Suprapubic skin (tissue), 4 donors: ENCODE measurements at places on chromosomes 2 and 18.
A peak's percentile ranks its signal among the peaks of the same experiment; 100 is the strongest.

DNA sequence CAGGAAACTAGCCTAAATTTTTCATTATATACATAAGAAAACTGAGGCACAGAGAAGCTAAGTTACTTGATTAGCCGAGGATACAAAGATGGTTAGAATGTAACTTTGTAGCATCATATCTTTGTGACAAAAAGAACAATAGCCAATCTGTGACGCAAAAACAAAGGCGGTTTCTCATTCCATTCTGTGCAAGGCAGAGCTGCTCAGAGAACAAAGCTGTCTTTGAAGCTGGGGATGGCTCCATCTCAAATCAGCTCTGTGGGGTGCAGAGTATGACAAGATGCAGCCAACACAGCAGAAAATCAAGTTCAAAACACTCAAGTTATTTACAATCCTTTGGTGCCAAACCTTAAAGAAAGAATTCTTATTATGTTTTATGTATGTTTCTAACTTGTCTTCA lies 81.9 kb upstream of the VWC2L start:
- H3K4me1 ChIP-seq, result no peaks in the 10 kb centered on the region
- H3K27me3 ChIP-seq, result no peaks in the 10 kb centered on the region
- no peak overlapping the region for H3K4me3 ChIP-seq
- no peak for DNase-seq
- no peaks in the 10 kb centered on the region for H3K36me3 ChIP-seq
- no peak overlapping the region for H3K27ac ChIP-seq

DNA sequence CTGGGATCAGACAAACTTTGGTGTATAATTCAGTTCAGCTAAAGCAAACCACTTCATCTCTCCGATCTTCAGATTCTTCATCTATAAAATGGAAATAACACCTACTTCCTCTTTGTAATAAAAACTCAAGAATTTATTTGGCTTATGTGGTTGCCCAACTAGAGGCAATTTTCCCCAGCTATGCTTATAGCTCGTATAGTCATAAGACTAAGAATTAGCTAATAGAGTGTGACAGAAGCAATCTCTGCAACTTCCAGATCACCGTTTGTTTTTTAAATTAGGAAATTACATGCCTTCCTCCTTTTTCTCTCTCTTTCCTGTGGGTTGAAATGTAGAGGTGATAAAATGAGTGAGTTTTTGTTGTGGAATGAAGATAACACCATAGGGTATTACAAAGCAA lies 35.3 kb upstream of the KCNF1 start:
- no peaks in the 10 kb centered on the region for H3K36me3 ChIP-seq
- H3K27me3 ChIP-seq, result peaks cover 6% of the 10 kb centered on the region
- H3K4me3 ChIP-seq, result no peak overlapping the region
- no peak for DNase-seq
- no peak overlapping the region for H3K27ac ChIP-seq

- H3K27me3 ChIP-seq, result peaks cover 92% of the 10 kb centered on the region
- H3K4me1 ChIP-seq, result peaks cover 44% of the 10 kb centered on the region
- no peak for DNase-seq
- peak overlapping the region; percentile 53 for H3K4me3 ChIP-seq
- no peaks in the 10 kb centered on the region for H3K36me3 ChIP-seq
- peak overlapping the region; percentile 12 for H3K27ac ChIP-seq
These were observed 197 bp downstream of the GDF7 start for GRCh38 chr2:20667151-20667530.

GRCh38 chr2:46116553-46116991 lies 180.6 kb upstream of the EPAS1 start:
- no peaks in the 10 kb centered on the region for H3K36me3 ChIP-seq
- no peaks in the 10 kb centered on the region for H3K27me3 ChIP-seq
- peaks cover 30% of the 10 kb centered on the region for H3K4me1 ChIP-seq

- no peak overlapping the region for H3K4me3 ChIP-seq
- H3K36me3 ChIP-seq, result no peaks in the 10 kb centered on the region
- peaks cover 6% of the 10 kb centered on the region for H3K27me3 ChIP-seq
These were observed 24.3 kb downstream of the ADD2 start for GRCh38 chr2:70743677-70744076.

DNA sequence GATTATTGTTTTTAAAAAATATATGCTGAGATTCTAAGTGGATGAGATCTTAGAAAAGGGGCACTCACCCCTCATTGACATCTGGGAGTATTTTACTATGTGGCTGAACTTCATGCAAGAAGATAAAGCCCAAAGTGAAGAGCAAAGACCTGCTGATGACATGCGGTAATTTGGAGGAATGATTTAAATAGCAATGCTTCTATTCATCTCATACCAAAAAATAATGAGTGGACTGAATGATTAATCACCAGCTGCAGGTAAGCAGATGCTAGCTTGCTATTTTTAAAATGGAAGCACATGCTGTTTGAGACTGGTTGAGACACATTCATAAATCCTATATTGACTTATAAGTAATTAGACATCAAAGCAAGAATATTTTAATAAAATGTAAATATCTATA lies 12.7 kb upstream of the CDK15 start:
- H3K27ac ChIP-seq, result no peak overlapping the region
- no peak for DNase-seq
- H3K4me3 ChIP-seq, result no peak overlapping the region
- no peaks in the 10 kb centered on the region for H3K4me1 ChIP-seq
- H3K27me3 ChIP-seq, result no peaks in the 10 kb centered on the region
- H3K36me3 ChIP-seq, result no peaks in the 10 kb centered on the region

GRCh38 chr2:27537287-27537686 lies 40.6 kb downstream of the GCKR start:
- H3K27ac ChIP-seq, result no peak overlapping the region
- no peaks in the 10 kb centered on the region for H3K36me3 ChIP-seq
- no peak for DNase-seq
- H3K4me3 ChIP-seq, result no peak overlapping the region
- H3K4me1 ChIP-seq, result no peaks in the 10 kb centered on the region

- DNase-seq, result no peak
- no peak overlapping the region for H3K27ac ChIP-seq
- no peaks in the 10 kb centered on the region for H3K36me3 ChIP-seq
These were observed 144.1 kb downstream of the AGAP1 start for GRCh38 chr2:235637896-235638295.
